ENCODE measurements at places on chromosomes 11 and 22.

DNA sequence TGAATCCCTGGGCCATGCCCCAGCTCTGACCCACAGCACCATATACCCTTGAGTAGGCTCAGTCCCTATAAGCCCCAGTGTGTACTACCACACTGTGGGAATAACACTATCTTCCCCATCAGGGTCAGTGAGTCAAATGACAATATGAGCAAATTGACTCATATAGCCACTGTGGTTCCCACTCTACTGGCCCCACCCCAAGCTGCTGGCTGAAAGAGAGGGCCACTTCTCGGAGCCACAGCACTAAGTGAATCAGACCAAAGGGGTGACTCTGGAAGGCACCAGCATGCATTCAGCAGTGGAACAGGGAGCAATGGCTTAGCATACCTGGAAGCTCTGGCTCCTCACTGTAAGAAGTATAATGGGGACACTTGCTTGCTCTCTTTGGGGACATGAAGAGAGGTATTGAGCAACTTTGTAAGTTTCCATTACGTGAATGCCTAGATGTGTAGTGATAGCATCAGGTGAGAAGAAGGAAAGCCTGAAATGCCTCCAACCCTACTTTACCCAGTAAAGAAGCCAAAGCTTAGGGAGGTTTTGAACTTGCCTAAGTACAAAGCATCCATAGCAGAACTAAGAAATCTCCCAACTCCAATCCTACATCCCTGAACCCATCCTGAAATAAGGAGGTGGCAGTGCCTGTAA, 13.5 kb downstream of the CD59 start:
- DNase-seq, result no peak

DNA sequence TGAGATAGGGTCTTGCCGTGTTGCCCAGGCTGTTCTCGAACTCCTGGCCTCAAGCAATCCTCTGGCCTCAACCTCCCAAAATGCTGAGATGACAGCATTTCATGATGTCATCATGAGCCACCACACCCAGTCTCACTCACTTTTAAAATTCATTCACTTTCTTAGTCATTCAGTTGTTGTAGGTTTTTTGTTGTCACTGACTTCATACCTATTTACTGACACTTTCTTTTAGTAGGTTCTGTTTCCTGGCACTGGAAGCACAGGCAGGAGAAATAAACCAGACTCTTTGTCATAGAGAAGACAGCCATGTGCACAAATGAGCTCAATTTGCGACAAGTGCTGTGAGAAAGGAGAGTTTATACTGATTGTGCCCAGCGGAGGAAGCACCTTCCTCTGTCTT, 10.5 kb downstream of the ART5 start:
- no peak for DNase-seq

DNA sequence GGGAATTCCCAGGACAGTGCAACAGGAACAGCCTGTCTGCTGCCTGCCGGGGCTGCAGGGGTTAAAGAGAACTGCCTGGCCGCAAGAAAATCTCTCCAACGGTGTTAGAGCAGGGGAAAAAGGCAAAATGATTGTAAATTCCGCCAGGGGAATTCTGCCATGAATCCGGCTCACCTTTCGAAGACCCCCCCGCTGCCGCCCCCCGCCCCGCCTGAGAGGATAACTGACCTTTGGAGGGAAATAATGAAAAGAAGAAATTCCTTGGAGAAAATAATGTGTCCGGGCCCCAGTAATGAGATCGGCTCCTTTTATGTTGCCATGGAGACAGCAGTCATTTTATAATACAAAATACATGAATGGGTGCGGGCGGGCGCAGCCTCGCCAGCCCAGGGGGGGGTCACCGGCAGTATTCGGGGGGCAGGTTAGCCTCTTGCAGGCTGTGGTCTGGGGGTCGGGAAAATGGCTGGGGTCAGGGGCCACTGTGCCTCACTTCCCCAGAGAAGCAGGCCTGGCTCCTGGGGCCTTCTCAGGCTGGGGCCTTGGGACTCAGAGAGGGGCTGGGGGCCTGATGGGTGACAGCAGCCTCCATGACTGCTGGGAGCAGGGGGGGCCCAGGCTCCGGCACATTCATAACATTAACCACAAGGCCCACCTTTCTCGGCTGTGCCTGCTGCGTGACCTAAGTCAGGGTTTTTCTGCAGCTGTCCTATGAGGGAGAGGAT, 228.1 kb downstream of the MN1 start:
- no peak for DNase-seq

- DNase-seq, result no peak
Measured at GRCh38 chr11:45852018-45852711, 4.9 kb downstream of the CRY2 start.

- no peak for DNase-seq
Measured at GRCh38 chr11:85663080-85663752, 1.7 kb downstream of the CREBZF start.

DNA sequence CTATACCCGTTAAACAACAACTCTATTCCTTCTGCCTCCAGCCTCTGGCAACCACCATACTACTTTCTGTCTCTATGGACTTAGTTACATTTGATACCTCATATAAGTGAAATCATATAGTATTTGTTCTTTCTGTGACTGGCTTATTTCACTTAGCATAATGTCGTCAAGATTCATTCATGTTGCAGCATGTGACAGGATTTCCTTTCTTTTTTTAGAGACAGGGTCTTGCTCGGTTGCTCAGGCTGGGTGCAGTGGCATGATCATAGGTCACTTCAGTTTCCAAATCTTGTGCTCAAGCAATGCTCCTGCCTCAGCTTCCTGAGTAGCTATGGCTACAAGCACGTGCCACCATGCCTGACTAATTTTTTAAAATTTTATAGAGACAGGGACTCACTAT, 29.4 kb upstream of the SORL1 start:
- DNase-seq, result no peak

DNA sequence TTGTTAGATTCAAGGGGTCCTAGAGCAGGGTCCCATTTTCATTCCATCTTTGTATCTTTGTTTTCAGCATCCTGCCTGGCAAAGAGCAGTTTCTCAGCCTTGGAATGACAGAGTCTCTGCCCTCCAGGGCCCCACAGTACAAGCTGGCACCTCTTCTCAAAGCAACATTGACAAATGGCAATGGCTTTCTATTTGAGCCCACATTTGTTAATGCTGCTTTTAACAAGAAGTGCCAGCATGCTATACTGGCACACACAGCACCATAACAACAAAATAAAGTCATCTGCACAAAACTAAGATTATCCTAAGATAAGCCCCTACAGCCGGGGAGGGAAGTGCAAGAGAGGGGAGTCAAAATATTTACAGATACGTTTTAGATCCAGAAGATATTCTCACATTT, 309.7 kb upstream of the C11orf87 start:
- no peak for DNase-seq

GRCh38 chr22:31626427-31627150, 35.4 kb downstream of the PISD start:
- DNase-seq, result no peak

- no peak for DNase-seq
Measured at GRCh38 chr11:71281204-71281603, 28.8 kb upstream of the SHANK2 start.

- no peak for DNase-seq
Measured at GRCh38 chr11:89175796-89176195, 1.9 kb upstream of the TYR start.
